ENCODE measurements at places on chromosomes 2 and 18.

GRCh38 chr2:70871398-70872211, 36.0 kb upstream of the CD207 start:
- DNase-seq: peak; percentile 88

- no peak for DNase-seq
Measured at GRCh38 chr2:174632841-174633622, 35.4 kb upstream of the WIPF1 start.

DNA sequence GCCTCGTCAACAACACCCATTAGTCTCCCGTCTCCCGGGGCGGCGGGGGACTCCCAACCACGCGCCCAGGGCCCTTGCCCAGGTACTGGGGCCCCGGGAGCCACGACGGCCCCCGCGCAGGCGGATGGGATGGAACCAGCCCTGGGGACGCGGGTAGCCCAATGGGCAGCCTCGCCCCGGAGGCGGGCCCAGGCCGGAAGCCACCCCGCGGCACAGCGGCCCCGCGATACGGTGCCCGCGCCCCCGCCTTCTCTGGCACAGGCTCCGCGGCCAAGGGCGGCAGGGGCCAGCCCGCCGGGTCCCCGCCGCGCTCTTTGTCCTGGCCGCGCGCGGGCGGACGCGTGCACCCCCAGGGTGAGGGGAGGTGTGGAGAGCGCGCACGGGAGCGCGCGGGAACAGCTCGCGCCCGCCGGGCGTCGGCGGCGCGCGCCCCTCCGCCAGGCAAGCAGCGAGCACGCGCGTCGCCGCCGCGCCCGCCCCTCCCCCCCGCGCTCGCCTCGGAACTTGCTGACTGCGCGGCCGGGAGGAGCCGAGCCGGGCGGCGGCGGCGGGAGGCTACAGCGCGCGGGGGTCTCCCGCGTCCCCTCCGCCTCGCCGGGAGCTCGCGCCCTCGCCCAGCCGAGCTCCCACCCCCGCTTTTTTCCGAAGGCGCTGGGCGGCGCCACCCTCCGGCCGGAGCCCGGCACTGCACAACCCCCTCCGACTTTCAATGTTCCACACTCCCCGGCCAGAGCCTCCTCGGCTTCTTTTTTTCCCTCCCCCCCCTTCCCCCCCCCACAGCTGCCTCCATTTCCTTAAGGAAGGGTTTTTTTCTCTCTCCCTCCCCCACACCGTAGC, at the start of gene UBE2E3:
Gene UBE2E3 (plus strand): TSS at position 500 of the 837 bp plus-strand sequence. CDS start 1,438 bp downstream, outside the sequence.
- DNase-seq: peak; percentile 76

GRCh38 chr2:217396586-217396985, 536.7 kb upstream of the TNP1 start:
- DNase-seq: no peak

- DNase-seq: no peak
Measured at GRCh38 chr2:202193881-202194353, 44.5 kb downstream of the SUMO1 start.

GRCh38 chr2:86065512-86065911, 40.2 kb downstream of the POLR1A start:
- peak; percentile 65 for DNase-seq

- DNase-seq: no peak
Measured at GRCh38 chr2:197992482-197993133, 188.2 kb downstream of the PLCL1 start.

GRCh38 chr2:186456941-186457340, 29.1 kb upstream of the ZC3H15 start:
- DNase-seq: peak; percentile 8

GRCh38 chr2:182818925-182819324, 47.5 kb downstream of the FRZB start:
- DNase-seq: no peak

DNA sequence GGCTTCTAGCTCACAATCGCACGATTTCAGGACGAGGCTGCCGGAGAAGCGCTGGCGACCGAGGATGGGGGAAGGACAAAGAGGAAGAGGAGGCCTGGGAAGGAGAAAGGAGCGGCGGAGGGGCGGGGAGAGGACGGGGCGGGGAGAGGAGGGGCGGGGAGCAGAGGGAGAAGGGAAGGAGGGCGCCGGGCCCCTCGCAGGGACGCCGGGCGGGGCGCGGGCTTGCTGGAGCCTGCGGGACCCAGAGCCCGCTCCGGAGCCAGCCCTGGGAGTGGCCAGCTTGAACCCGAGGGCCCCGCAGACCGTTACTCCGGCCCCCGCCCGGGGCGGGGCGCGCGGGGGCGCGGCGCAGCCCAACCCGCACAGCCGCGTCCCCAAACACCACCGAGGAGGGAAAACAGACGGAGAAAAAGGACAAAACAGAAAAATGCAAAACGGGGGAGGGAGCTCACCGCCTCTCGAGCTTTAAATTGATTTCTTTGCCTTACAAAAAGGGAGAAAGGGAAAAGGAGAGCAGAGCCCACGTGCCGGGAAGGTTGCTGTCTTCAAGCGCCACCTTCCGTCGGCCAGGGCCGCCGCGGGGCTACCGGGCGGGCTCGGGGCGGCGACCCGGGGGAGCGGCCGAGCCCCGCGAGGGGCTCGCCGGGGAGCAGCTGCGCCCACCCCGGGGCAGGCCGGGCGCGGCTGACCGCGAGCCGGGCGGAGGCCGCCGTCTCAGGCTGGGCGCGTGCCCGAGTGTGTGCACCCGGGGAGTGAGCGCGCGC, 781 bp upstream of the SOX11 start:
- DNase-seq: no peak

DNA sequence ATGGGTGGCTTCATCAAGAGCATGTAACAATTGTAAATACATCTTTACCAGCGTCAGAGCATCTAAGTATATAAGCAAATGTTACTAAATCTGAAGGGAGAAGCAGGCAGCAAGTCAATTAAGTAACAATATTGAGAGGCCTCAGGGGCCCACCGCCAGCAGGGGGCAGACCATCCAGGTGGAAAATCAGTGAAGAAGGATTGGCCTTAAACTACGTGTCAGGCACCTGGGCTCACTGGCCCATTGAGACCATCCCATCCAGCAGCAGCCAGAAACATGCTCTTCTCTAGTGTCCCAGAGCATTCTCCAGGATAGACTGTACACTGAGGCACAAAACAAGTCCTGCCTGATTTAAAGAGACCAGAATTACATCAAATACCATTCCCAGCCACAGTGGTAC, 96.2 kb upstream of the SNTG2 start:
- peak; percentile 19 for DNase-seq

DNA sequence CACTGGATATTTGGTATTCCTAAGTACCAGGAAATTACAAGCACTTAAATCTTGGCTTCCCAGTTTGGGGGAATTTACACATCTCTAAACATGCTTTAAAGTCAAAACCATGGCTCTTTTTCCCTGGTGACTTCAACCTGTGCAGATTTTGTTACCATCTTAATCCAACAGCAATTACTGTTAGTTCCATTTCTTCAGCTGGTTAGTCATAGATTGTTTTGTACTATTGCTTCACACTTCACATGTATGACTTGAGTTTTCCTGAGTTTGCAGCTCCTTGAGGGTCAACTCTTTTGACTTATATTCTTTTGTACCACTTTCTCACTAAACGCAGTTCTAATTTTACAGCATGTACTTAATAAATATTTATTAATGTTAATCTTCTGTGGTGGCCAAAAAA, 203.4 kb upstream of the RND3 start:
- DNase-seq: peak; percentile 26

DNA sequence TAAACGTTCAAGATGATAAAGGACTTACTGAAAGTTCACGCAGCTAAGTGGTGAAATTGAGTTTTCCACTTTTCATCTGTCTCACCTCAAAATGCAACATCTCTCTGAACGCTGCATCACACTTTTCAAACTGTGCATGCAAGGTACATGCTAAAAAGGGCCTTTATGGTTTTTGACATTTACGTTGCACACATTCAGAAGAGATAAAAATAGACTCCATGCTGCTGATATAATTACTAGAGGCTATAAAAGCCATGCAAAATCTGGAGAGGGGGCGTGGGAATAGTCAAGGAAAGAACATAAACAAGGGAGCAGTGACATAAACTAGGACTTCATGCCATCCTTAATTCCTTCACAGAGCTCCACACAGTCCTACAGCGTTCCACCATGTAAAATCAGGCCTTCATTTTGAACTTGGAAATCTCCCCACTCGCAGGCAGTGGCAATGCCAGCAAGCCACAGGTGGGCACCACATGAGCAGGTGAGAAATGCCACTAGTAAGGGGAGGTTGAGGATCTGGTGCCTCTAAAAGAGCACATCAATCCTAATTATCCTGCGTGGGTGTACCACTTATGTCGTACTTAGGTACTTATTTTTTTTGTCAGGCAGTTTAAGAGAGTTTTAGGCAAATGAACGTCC, 71.4 kb downstream of the ZEB2 start:
- no peak for DNase-seq

DNA sequence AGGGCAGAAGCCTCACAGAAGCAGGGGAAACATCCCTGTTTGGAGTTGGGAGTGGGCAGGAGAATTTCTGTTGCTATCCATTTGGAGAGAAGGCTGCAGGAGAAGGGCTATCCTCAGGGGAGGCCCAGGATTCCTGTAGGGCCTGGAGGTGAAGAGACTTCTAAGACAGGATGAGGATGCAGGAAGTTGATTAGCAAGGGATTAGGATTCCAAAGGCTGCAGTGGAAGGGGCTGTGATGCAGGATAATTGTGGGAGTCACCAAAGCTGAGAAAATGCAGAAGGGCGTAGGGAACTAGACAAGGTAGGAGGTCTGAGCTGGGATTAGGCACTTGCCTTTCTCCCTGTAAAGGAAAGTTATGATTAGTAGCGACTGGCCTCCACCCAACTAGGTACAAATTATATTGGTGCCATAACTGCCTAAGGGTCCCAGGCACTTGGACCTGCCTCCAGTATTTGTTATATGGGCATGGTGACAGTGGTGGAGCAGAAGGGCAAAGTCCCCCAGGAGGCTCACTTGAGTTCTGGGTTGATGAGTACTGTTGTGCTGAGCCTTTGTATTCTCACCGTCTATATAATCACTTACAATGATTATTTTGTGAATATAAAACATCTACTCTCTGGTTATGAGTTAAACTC, 96.4 kb upstream of the MSTN start:
- no peak for DNase-seq

- DNase-seq: no peak
Measured at GRCh38 chr2:66699793-66700676, 265.1 kb downstream of the MEIS1 start.

DNA sequence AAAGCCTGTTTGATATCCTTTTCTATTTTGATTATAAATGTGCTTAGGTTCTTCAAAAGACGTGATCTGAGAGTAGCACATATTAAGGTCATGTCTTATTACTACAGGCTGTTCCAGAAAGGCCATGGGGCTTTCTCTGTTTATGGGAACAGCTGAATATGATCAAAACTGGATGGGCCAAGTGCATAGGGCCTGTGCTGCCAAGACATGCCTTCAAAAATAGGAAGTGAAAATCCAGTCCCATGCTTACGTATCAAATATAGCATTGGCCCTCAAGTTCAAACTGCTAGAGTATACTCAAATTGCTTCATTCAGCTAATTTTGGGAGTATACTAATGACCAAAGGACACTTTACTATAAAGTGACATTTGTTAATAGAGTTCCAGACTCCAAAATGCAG, 24.1 kb downstream of the SLC25A52 start:
- no peak for DNase-seq

DNA sequence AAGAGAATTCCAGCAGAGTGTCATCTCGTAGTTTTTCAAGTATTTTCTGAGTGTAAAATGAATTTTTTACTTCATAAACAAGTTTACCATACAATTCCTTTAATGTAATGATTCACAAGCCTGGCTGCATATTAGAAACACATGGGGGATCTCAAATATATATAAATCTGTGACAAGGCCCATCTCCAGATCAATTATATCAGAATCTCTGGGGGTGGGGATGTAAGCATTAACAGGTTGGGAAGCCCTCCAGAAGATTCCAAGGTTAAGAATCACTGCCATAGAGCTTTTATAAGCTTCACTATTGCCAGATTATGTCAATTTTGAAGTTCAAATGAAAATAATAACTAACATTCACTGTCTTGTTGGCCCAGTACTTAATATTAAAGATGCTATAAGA, 111.2 kb downstream of the BAZ2B start:
- DNase-seq: no peak

DNA sequence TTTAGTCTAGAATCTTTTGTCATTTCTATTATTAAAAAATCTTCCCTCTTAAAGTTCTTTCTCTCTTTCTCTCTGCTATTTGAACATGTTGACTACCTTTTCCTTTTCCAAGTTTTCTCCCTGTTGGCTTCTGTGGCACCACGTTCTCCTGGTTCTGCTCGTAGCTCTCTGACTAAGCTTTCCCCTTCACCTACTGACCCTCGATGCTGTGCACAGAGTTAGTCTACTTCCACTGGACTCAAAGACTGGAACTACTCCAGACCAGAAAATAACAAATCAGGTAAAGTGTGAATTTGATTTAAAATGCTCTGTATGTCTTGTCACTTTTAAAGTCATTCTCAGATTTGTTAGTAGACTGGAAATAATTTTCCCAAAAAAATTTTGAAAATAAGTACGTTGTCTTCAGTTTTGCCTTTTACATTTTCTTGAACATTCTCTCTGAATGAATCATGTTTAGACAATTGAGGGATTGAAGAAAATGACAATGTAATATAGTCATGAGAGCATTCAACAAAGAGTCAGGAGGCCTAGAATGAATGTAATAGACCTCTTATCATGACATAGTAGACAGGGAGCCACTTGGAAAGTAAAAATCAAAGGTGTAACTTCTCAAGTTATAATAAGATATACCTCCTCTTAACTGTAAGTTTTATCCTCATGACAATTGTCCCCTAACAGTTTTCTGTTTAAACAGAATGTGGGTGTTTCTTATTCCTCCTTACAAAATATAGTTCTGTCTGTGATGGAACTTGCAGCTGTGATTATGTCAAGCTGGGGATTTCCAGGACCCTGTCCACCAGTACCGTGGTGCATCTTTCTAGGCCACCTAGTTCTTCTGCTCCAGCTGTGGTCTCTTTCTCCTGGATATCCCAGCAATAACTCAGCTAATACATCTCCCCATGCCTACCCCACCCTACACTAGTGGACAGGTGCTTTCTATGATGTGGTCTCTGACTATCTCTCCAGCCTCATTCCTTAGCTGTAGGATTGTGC, 25.5 kb downstream of the ITPRID2 start:
- no peak for DNase-seq

DNA sequence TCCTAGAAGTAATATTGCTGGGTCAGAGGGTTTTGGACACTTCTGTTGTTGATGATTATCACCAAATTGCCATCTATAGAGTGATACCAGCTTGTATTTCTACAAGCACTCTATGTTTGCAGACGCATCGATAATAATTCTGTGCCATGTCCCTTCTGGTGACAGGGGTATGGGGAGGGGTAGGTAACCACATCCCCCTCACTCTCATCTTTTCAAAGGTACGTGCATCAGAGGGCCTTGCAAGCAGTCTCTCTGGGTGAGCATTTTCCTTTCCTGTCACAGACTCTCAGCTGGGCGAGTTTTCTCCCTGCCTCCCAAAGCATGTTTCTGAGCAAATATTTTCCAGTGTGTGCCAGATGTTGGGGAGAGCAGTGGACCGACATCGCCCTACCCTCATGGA, 98.0 kb downstream of the SMAD7 start:
- no peak for DNase-seq

- peak; percentile 10 for DNase-seq
Measured at GRCh38 chr2:206031162-206031784, 54.7 kb downstream of the INO80D start.

- no peak for DNase-seq
Measured at GRCh38 chr2:85854166-85854509, 34.7 kb downstream of the ST3GAL5 start.
